Activated naive CD8-positive, alpha-beta T cell treated with anti-CD3 and anti-CD28 coated beads, Interleukin-2, amount 50 U/mL, for 16 hours (primary cell): ENCODE measurements at places on chromosomes 12 and 14.

- no peak for DNase-seq
These were observed 15.3 kb downstream of the MEG3 start for GRCh38 chr14:100841066-100841760.

DNA sequence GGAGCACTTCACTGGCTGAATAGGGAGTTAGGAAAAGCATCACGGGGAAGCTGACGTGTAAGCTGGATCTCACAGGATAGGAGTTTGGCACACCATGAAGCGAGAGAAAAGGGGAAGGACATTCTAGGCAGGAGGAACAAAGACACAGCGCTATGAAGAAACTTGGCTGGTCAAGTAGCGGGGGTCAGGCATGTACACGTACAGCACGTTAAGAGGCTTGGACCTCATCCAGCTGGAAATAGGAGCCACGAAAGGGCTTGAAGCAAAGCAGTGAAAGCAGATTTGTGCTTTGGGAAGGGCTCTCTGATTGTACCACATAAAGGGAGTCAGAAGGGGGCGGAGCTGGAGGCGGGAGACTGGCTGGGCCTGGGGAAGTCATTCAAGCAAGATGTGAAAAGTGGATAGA, 19.6 kb upstream of the GALNT8 start:
- DNase-seq: no peak

- DNase-seq: no peak
These were observed 230.9 kb upstream of the DDHD1 start for GRCh38 chr14:53384073-53384472.

GRCh38 chr12:127620735-127621355, 646.1 kb upstream of the TMEM132C start:
- no peak for DNase-seq

DNA sequence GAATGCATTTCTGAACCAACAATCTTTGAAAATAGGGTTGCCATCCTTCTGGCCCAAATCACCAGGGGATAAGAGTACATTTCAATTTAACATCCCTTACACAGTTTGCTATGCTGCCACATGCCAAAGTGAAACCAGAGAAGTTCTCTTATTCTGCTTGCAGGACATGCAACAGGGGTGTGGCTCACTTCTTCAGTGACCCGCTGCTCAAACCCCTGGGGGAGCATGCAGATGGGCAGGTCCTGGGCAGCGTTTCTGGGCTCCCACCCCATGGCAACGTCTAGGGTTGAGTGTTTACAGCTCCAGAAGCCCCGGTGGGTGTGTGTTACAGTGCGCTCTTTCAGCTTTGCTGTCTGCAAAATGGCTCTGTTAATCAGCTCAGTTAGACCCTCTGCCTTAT, 1306.3 kb upstream of the TMEM132C start:
- no peak for DNase-seq

GRCh38 chr12:75863533-75863932, 168.0 kb downstream of the PHLDA1 start:
- no peak for DNase-seq
